ENCODE measurements at places on chromosomes 1 and 21.

GRCh38 chr1:79845936-79846335 lies 839.4 kb upstream of the ADGRL4 start:
- no peak for DNase-seq

DNA sequence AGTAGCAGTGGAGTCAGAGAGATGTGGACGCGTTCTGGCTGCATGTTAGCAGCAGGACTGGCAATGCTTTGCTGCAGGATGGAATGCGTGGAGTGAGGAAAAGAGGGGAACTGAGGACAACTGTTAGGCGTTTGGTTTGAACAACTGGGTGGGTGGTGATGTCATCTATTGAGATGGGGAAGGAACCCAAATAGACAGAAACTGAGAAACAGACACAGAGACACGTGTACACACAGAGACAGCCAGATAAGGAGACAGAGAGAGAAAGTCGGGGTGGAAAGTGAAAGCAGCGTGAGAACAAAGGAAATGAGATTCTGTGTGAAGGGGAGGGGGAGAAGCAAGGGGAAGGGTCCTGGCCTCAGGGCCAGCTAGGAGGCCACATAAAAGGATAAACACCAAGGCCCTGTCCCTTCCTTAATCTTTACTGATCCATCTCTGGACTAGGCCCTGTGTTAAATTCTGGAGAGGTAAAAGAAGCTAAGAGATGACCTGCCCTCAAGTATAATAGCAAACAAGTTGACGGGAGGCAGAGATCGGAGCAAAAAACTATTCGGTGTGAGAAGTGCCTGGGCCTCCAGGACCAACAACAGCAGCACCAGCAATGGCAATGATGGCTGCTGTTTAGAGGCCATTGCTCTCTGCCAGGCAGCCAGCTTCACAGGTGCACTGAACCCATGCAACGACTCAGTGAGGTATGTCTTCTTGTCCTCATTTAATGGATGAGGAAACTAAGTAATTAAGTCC lies 31.6 kb downstream of the VWA5B1 start:
- no peak for DNase-seq

DNA sequence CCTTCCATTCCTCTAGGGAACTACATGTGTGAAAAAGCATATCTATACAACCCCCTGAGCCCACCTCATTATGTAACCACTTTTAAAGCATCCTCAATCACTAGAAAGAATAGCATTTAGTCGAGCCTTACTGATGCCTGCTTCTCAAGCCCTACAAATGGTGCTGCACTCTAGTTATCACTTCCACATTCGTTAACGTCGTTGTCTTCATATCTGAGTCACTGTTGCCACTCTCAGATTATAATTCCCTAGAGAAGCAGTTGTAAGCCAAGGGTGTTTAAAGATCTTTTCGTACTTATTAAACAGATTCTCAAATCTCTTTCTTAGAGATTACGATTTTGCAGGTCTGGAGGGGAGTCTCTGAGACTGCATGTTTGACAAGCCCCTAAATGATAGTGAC lies 16.5 kb downstream of the ATP1B1 start:
- no peak for DNase-seq

DNA sequence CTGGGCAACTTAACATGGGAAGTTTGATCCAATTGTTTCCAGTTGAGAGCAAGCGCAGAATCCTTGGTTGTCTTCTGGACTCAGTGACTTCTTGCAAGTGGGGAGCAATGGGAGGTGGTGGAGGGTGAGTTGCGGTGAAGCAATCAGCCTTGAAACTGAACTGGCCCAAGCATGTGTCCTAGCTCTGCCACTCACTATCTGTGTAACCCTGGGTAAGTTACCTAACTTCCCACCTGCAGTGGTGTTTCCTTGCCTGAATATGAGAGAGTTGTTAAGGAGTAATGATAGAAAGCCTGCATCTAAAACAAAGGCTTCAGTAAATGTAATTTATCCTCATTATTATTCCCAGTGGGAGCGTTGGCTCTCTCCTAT lies 132.5 kb upstream of the NFIA start:
- DNase-seq, result no peak

DNA sequence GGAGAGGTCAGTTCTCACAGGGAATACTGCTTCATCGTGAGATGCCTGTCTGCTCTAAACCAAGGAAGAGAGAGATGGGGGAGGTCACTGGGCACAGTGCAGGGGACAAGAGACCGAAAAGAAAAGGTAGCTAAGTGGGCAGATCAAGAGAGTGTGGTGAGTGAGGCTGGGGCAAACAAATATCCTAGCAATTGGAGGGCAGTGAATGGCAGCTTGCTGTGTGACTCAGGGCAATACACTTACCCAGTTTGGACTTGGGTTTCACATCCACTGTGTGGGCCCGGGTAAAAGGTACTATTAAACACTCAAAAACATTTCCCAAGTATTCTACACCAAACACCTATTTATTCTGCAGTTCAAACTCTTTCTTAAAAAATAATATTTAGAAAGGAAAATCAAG lies 10.2 kb downstream of the PLXNA2 start:
- no peak for DNase-seq

- peak; percentile 29 for DNase-seq
These were observed 134.2 kb downstream of the SYT2 start for GRCh38 chr1:202575918-202576653.

DNA sequence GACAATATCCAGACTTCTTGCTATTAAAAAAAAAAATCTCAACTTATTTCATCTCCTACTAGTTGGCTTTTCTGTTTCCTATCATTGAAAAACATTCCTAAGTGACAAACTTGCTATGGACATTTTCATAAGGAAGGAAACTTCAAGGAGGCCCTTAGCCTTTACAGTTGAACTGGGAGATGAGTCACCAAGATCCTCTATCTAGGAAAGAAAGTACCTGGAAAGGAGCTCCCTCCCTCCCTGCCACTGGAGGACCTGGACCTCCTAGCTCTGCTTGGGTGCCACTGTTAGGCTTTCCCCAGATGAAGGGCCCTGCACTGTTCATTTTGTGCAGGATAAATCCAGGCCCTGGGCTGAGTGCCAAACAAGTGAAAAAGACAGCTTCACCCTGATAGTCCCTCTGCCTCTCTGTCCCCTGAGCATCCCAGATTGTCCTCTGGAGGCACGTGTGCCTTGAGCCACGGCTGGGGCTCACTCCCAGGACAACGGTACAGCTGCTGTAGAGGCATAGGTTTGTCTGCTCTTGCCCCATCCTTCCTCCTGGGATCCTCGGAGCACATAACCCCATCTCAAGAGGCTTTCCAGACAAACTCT lies 40.2 kb upstream of the SOX13 start:
- DNase-seq, result no peak

GRCh38 chr1:119737040-119737682 lies 25.4 kb downstream of the PHGDH start:
- DNase-seq, result no peak

DNA sequence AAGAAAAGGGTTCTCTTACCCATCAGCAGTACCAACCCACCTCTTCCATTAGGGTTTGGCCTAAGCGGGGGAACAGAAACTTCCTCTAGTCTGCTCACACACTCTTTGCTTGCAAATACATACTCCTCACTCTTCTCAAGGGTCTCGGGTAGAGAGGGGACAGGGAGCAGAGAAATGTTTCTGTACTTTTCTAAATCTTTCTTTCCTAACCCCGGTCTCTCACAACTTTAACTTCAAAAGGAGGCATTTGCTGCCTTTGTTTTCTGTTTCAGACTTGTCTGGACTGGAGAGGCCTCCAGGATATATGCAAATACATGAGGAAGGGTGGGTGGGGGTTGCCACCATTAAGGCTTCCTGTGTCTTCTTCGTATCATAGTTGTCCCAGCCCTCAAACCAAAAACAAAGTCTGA lies 10.5 kb upstream of the LAX1 start:
- DNase-seq, result no peak

GRCh38 chr1:212186427-212187207 lies 98.6 kb upstream of the PPP2R5A start:
- no peak for DNase-seq

DNA sequence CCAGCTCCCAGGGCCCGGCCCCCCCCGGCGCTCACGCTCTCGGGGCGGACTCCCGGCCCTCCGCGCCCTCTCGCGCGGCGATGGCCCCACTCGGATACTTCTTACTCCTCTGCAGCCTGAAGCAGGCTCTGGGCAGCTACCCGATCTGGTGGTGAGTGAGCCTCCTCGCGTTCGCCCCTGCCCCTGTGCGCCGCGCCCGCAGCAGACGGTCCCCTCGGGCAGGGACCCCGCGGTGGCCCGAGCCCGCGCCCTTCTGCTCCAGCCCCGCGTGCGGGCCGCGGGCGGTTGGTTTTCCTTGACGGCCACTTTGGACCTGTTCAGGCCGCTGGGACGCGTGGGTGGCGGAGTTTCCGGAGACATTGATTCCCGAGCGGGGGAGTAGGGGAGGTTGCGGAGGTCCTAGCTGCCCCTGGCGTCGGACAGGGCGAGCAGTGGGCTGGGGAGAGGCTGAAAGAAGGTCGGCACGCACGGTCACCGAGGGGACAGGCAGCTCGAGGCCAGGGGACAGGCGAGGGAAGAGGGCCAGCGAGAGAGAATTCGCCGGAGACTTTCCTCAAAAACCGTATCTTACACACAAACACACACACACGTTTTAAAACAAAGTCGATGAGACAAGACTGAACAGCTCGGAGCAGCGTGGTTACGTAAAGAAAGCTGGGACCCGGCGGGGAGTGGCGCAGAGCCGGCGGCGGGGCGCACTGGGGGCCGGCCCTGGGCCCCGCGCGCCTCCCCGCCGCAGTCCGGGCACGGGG lies 427 bp downstream of the WNT3A start:
- DNase-seq, result no peak

GRCh38 chr1:208336137-208336518 lies 91.9 kb upstream of the PLXNA2 start:
- no peak for DNase-seq

DNA sequence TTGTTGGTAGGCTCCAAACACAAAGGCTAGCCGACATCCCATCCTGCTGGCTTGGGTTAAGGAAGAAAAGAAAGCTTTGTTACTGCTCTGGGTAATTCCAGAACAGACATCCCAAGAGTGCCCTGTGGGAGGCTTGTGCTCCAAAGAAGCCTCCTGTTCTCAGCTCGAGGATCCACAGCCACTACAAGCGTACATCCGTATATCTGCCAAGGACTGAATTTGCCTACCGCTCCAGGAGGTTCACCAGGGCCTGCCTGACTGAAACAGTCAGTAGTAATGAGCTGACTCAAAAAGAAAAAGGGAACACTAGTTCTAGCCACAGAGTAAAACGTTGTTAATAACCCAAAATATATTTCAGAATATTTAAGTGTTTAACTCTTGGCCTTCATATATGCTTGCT lies 24.8 kb upstream of the MUTYH start:
- no peak for DNase-seq

- DNase-seq, result no peak
These were observed 254.7 kb downstream of the NFIA start for GRCh38 chr1:61337037-61337436.

DNA sequence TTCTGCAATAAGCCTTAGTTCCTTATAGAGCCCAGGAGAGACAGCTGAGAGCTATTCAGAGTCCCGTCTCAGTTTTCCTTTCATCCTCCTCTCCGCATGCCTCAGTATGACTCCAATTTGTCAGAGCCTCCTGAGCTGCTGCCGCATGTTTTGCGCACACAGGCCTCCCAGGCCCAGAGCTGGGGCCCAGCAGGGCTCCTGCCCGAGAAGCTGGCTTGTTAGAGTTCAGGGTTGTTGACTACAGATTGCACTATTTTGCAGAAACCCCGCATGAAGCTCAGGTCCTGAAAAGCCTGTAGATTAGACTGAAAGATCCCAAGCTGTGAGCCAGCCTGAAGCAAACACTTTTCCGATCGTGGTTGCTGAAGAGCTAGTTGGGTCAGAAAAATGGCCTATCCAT lies 51.5 kb downstream of the IGSF5 start:
- DNase-seq, result no peak

DNA sequence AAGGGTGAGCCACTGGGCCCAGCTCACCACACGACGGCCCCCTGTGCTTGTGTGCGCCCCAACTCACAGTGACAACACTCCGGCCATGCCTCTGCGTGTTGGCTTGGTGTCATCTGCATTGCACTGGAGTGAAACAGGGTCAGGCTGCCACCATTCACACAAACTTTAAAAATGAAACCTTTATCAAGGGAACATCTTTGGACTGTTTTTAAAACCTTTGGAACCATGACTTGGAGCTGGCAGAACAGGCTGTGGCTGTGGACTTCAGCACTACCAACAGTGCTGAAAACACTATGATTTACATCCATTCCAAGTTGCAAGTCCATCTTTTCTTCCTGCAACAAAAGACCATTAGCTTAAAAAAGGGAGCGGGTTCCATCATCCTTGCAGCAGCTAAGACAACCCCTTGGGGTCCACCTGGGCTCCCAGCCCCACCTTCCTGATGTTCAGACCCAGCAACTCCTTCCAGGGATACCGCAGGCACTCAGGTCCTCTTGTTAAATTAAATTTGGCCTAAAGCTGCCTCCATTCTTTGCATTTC lies 25.6 kb downstream of the POFUT2 start:
- DNase-seq, result peak; percentile 77

DNA sequence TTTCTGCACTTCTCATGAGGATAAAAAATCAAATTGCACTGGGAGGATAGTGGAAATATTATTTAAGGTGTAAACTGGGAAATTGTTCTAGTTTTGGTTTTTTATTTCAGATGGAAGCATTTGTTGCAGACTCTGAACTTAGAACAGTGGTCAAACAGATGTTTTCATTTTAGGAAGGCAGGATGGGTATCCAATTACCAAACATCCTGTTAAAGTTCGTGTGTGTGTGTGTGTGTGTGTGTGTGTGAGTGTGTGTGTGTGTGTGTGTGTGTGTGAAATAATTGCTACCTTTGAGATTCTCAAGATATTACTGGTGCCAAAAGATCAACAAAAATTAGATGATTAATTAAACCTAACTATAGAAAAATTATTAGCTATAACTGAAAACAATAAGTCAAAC lies 24.3 kb upstream of the DUSP10 start:
- DNase-seq, result no peak

DNA sequence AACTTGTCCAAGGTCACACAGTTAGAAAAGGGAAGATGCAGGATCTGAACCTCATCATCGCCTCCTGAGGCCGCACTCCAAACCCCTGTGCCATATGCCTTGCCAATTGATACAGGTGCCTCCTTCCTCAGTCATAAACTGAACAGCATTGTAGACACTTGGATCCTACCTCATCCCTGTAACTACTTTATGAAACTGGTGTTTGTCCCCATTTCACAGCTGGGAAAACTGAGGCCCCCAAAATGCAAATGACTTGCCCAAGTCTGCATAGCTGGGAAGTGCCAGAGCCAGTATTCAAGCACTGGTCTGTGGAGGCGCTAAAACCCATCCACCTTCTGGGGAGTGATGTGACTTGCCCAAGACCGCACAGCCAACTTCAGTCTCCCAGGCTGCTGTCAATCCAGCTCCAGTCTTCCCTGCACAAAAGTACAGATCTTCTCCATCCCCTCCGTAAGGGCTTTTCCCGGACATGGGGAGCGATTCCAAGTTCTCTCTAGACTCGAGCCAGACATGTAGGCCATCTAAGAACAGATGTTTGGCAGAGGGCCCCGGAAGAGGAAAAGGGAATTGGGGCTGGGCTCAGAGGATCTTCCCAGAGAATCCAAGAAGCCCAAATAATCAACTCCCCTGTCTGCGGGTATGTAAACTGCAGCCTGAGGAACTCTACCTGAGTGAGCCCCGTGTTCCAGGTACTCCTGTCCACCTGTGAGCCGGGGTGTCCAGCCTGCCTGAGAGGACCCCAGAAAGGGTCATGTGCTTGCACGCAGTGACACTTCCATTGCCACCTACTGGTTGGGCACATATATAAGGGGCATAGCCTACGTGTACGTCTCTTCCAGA lies 60.5 kb downstream of the SYT2 start:
- DNase-seq, result no peak

GRCh38 chr1:172711558-172711957 lies 52.7 kb downstream of the FASLG start:
- DNase-seq, result no peak

GRCh38 chr21:38984568-38984967 lies 178.8 kb downstream of the ETS2 start:
- DNase-seq, result no peak

GRCh38 chr21:37686991-37687810 lies 229.1 kb downstream of the KCNJ6 start:
- DNase-seq, result no peak
